ENCODE measurements at places on chromosomes 13 and 19.

- no peaks in the 10 kb centered on the region for H3K4me1 ChIP-seq
- H3K36me3 ChIP-seq: no peaks in the 10 kb centered on the region
- no peak overlapping the region for H3K4me3 ChIP-seq
Measured at GRCh38 chr13:110400786-110401533, 93.9 kb downstream of the COL4A2 start.

DNA sequence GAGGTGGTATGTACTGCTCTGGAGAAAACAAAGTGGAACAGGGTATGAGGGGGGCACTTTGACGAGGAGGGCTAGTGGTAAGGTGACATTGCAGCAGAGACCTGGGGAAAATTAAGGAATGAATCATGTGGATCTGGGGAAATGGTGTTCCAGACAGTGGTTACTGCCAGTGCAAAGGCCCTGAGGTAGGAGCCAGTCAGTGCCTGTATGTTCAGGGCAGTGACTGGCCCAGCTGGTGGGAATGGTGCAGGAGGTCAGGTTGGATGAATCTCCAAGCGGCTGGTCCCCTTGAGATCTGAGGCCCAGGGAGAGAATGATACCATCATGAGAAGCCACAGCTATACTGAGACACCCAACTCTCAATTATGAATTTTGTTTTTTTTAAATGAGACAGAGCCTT, 4.9 kb downstream of the VAV1 start:
- H3K27ac ChIP-seq: peak overlapping the region; percentile 83
- H3K4me1 ChIP-seq: peaks cover 71% of the 10 kb centered on the region
- H3K4me3 ChIP-seq: peak overlapping the region; percentile 40
- no peak for DNase-seq

- peak overlapping the region; percentile 68 for H3K27ac ChIP-seq
- peaks cover 76% of the 10 kb centered on the region for H3K4me1 ChIP-seq
- DNase-seq: no peak
Measured at GRCh38 chr19:40759352-40759751, 8.3 kb downstream of the SNRPA start.

GRCh38 chr13:67619351-67619994, 389.3 kb upstream of the PCDH9 start:
- H3K4me1 ChIP-seq: no peaks in the 10 kb centered on the region
- H3K36me3 ChIP-seq: no peaks in the 10 kb centered on the region
- H3K4me3 ChIP-seq: no peak overlapping the region
- no peak overlapping the region for H3K27ac ChIP-seq

DNA sequence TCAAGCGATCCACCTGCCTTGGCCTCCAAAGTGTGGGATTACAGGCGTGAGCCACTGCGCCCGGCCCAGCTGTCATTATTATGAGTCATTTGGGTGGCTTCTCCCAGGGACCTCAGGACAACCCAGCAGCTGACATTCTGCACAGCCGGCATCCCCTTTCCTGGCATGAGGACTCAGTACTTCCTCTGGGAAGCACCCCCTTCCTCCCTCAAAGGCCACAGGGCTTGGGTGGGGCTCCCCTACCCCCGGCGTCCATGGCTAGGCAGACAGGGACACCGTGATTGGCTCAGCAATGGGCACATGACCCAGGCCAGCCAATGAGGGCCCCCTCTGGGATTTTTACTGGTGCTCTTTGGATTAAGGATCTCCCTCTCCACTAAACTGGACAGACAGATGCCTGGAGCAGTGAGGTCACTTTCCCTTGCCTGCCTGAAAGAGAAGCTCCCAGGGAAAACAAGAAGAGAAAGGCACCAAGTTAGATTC, 6.0 kb downstream of the KANK2 start:
- H3K4me1 ChIP-seq: peaks cover 8% of the 10 kb centered on the region
- H3K4me3 ChIP-seq: no peak overlapping the region
- no peaks in the 10 kb centered on the region for H3K36me3 ChIP-seq
- H3K27me3 ChIP-seq: peaks cover 7% of the 10 kb centered on the region
- no peak for DNase-seq

GRCh38 chr19:19410553-19411550, 5.4 kb downstream of the GATAD2A start:
- H3K27ac ChIP-seq: peak overlapping the region; percentile 52
- peak overlapping the region; percentile 20 for H3K4me3 ChIP-seq
- no peak for DNase-seq
- H3K4me1 ChIP-seq: peaks cover 81% of the 10 kb centered on the region
- no peaks in the 10 kb centered on the region for H3K27me3 ChIP-seq
